ENCODE measurements at places on chromosomes 13 and 19. TPM values are rescaled to one million over a fixed set of nuclear protein-coding genes. Genes with fewer than 3 reads are reported as not detected.
A peak's percentile ranks its signal among the peaks of the same experiment; 100 is the strongest.

GRCh38 chr13:33275916-33276315, 9.6 kb downstream of the STARD13 start:
- H3K27ac ChIP-seq: no peak overlapping the region
- H3K36me3 ChIP-seq: no peaks in the 10 kb centered on the region
- peaks cover 15% of the 10 kb centered on the region for H3K27me3 ChIP-seq
- no peaks in the 10 kb centered on the region for H3K4me1 ChIP-seq
- no peak for DNase-seq

DNA sequence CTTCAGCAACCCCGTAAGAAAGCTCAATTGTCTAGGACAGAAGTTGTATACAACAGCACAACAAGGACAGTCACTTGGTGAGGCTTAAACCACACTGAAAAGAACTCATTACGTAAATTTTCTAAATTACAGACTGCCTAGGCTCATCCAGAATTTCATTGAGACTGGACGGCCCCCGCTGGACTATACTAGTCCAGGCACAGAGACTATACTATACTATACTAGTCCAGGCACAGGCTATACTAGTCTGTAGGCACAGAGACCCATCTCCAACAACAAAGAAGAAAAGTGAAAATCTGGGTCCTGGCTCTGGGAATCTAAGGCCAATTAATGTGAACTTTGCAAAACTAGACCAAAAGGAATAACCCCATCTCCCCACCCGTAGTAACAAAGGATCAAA, 700 bp downstream of the ZNF816 start:
- no peaks in the 10 kb centered on the region for H3K27me3 ChIP-seq
- H3K36me3 ChIP-seq: peaks cover 33% of the 10 kb centered on the region
- peak overlapping the region; percentile 96 for H3K4me3 ChIP-seq
- H3K27ac ChIP-seq: peak overlapping the region; percentile 98

The EXOC3L2 gene
- not detected for total RNA-seq

DNA sequence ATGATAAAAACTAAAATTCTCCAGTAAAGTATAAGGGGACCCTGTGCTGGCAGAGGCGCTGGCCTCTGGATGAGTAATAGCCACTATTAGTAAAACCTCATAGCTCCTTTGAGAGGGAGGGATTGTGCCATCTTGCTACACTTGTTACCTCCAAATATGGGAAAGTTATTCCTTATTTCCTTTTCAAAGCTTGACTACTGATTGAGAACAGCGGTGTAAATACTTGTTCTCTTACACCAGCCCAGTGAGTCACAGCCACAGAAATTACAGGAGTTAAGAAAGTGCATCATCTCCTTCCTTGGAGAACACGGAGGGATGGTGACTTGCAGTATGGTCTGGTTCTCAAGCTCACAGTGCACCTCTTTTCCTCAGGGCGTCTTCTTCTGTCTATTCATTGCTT, 379.0 kb downstream of the EFNB2 start:
- no peak overlapping the region for H3K4me3 ChIP-seq
- DNase-seq: no peak
- no peak overlapping the region for H3K27ac ChIP-seq
- H3K4me1 ChIP-seq: no peaks in the 10 kb centered on the region
- H3K36me3 ChIP-seq: no peaks in the 10 kb centered on the region

The CASP14 gene
- not detected for total RNA-seq

DNA sequence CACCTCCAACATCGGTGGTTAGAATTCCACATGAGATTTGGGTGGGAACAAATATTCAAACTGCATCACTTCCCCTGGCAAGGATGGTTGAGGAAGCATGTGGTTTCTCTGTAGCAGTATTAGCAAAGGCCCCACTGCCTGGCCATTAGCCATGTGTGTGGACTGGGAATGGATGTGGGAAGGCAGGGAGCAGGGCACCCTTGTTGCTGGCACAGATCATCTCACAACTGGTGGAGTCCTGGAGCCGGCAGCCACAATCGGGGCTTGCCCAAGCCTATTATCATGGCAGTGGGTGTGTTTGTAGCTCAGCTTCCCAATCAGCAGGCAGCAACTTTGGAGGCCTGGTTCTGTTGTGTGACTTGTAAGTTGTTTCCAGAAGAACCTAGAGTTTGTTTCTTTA, 391.9 kb downstream of the DLEU7 start:
- no peaks in the 10 kb centered on the region for H3K4me1 ChIP-seq
- H3K27me3 ChIP-seq: peaks cover 3% of the 10 kb centered on the region
- DNase-seq: no peak
- H3K4me3 ChIP-seq: no peak overlapping the region
- H3K27ac ChIP-seq: no peak overlapping the region

The CATSPERD gene
- not detected for total RNA-seq

GRCh38 chr19:2427429-2428320, at the start of gene TIMM13:
TIMM13 (minus strand) TSS chr19:2427586; CDS start chr19:2427533, 53 bp downstream.
- no peaks in the 10 kb centered on the region for H3K27me3 ChIP-seq
- H3K4me3 ChIP-seq: peak within 1 kb of the TSS; percentile 94
- H3K36me3 ChIP-seq: peaks cover 12% of the 10 kb centered on the region
- DNase-seq: peak; percentile 98
- H3K27ac ChIP-seq: peak within 1 kb of the TSS; percentile 97

The FLT1 gene
- total RNA-seq: 1.3 TPM

GRCh38 chr13:51769455-51770127, 34.4 kb downstream of the DHRS12 start:
- H3K4me3 ChIP-seq: no peak overlapping the region
- peaks cover 10% of the 10 kb centered on the region for H3K4me1 ChIP-seq
- H3K27ac ChIP-seq: peak overlapping the region; percentile 55
- DNase-seq: no peak
- H3K27me3 ChIP-seq: no peaks in the 10 kb centered on the region
